ENCODE measurements at places on chromosomes 2 and 18.

DNA sequence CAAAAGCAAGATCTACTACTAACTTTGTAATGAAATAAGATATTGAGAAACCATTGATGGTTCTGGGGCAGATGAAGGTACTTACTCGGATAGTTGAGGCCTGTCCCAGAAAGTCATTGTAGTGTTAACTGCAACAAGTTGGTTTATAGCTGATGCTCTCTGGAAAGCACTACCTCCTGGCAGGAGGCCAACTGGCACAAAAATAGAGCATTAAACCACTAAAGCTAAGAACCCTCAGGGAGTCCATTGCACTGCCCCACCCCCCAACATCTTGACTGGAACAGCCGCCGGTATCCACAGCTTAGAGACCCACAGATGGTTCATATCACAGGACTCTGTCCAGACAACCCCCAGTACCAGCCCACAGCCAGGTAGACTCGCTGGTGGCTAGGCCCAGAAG lies 552.5 kb upstream of the CRIM1 start:
- H3K4me1 ChIP-seq: no peaks in the 10 kb centered on the region
- no peak overlapping the region for H3K4me3 ChIP-seq
- no peak for DNase-seq
- no peaks in the 10 kb centered on the region for H3K36me3 ChIP-seq

- H3K27ac ChIP-seq: peak overlapping the region; percentile 56
- no peak for DNase-seq
- H3K36me3 ChIP-seq: no peaks in the 10 kb centered on the region
- no peaks in the 10 kb centered on the region for H3K27me3 ChIP-seq
Observed at GRCh38 chr2:42029171-42029570, 18.6 kb upstream of the PKDCC start.

- no peak overlapping the region for H3K4me3 ChIP-seq
- H3K27ac ChIP-seq: no peak overlapping the region
- no peaks in the 10 kb centered on the region for H3K27me3 ChIP-seq
- peaks cover 53% of the 10 kb centered on the region for H3K36me3 ChIP-seq
Observed at GRCh38 chr18:54151376-54151775, 73.1 kb downstream of the MBD2 start.

- H3K27ac ChIP-seq: no peak overlapping the region
- no peak for DNase-seq
- no peaks in the 10 kb centered on the region for H3K27me3 ChIP-seq
- no peak overlapping the region for H3K4me3 ChIP-seq
Observed at GRCh38 chr18:47745227-47745626, 185.2 kb downstream of the SMAD2 start.

DNA sequence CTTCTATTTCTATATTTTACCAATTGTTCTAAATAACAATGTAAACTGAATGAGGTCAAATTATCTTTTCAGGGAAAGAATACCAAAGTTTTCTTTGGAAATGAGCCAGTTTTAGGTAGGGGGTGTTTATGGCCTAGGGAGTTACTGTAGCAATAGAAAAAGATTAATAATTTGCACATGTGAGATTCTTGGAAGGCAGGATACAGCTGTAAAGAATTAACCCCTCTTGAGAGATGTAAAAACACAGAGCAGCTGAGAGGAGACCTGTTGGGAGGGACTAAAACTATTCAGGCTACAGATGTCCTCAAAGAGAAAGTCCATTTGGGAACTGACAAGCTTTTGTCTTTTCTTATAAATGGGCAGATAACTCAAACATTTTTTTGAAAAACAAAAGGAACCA lies 182.2 kb downstream of the FIGN start:
- H3K36me3 ChIP-seq: no peaks in the 10 kb centered on the region
- no peak for DNase-seq
- H3K27me3 ChIP-seq: no peaks in the 10 kb centered on the region
- no peaks in the 10 kb centered on the region for H3K4me1 ChIP-seq

GRCh38 chr2:109331896-109332848 lies 203.2 kb downstream of the SH3RF3 start:
- no peaks in the 10 kb centered on the region for H3K27me3 ChIP-seq
- no peaks in the 10 kb centered on the region for H3K36me3 ChIP-seq
- peak overlapping the region; percentile 51 for H3K27ac ChIP-seq
- peak; percentile 63 for DNase-seq
- peaks cover 6% of the 10 kb centered on the region for H3K4me1 ChIP-seq

DNA sequence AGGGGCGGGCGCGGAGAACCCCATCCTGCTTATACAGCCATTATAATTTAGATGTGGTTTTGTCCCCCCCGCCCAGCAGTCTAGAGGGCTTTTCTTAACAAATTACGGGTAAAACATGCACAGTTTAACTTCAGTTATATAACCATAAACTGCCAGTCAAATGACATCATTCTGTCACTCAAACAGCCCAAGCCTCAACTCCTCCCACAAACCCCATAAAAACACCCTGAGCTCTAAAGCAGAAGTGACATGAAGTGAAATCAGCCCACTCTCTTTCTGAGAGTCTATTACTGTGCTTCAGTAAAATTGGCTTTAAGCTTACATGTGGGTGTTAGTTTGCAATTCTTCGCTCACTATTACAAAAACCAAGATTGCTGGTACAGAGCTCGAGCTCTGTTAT lies 705.1 kb upstream of the GCFC2 start:
- DNase-seq: no peak
- no peaks in the 10 kb centered on the region for H3K4me1 ChIP-seq
- no peaks in the 10 kb centered on the region for H3K27me3 ChIP-seq
- H3K27ac ChIP-seq: no peak overlapping the region
- no peaks in the 10 kb centered on the region for H3K36me3 ChIP-seq

DNA sequence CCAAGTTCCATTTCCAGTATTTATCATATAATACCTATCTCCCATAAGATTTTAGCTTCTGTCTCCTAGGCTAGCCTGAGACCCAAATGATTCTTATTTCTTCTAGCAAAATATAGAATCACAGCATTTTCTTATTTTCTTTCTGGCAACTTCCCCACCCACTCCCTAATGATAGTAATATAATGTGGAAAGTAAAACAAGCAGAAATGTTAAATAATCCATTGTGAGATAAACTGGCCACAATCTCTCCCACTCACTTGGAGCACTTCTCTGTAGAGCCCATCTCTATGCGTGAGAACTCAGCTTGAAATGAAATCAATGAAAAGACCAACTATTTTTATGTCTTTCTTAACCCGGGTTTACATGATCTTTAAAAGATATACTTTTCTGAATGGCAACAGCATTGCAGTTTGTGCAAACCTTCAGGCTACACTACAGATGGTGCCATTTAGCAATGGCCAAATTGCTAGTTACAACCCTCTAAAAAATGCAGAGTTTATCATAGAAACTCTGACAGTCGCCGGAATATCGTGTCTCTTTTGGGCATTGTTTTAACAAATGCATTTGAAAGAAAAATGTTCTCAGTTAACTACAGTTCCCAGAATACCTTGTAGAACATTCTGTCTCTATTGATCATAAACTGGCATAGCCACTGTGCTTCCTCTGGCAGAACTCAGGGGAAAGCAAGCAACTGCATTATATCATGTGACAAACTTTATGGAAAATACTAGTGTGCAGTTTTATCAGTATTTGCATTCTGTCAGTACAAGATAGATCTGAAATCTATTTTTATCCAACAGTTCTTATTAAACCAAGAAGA lies 1407.4 kb upstream of the ZEB2 start:
- H3K27me3 ChIP-seq: no peaks in the 10 kb centered on the region
- no peak overlapping the region for H3K27ac ChIP-seq
- no peak overlapping the region for H3K4me3 ChIP-seq
- H3K36me3 ChIP-seq: no peaks in the 10 kb centered on the region

DNA sequence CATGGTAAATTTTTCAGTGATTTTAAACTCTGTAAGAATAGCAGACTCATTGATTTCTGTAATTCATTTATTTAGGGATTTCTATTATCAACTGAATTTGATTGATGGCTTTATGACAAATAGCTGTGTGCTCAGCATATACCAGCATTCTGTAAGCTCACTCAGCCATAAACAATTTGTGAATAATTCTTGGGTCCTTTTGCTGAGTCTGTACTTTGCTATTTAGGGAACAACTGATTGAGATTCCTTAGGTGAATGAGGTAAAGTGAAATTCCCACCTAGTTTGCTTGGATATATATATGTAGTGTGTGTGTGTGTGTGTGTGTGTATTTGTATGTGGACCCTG lies 76.7 kb upstream of the CAVIN2 start:
- no peaks in the 10 kb centered on the region for H3K36me3 ChIP-seq
- H3K4me1 ChIP-seq: peaks cover 11% of the 10 kb centered on the region
- no peak overlapping the region for H3K4me3 ChIP-seq

DNA sequence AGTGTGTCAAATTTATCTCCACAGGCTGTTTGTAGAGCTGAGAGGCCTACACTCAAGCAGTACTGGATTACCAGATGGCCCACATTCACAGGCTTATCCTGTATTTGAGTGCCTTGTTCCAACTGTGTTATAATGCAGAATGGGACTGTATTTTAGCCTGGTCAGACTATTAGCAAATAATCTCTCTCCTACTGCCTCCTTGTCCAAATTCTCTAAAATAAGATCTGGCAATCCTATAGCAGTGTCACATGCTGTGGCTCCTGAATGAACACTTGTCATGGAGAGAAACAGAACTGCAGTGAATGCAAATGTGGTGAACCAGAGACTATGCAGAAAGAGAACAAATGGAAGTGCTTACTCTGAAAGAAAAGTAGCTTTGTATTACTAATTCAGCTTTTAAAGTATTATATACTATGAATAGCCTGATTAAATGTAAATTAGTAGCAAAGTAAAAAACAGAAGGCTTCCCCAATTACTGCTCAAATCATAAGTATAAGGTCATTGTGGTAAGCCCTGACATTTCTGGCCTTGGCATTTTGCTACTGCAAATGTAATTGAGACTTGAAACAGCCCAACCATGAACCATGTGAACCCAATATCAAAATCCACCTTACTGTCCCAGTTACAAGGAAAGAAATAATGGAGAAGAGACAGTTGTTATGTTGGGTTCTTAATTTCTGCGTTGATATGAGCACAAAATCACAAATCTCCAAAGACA lies 80.0 kb downstream of the MAP4K3 start:
- no peak overlapping the region for H3K4me3 ChIP-seq
- no peak for DNase-seq
- H3K27ac ChIP-seq: no peak overlapping the region

DNA sequence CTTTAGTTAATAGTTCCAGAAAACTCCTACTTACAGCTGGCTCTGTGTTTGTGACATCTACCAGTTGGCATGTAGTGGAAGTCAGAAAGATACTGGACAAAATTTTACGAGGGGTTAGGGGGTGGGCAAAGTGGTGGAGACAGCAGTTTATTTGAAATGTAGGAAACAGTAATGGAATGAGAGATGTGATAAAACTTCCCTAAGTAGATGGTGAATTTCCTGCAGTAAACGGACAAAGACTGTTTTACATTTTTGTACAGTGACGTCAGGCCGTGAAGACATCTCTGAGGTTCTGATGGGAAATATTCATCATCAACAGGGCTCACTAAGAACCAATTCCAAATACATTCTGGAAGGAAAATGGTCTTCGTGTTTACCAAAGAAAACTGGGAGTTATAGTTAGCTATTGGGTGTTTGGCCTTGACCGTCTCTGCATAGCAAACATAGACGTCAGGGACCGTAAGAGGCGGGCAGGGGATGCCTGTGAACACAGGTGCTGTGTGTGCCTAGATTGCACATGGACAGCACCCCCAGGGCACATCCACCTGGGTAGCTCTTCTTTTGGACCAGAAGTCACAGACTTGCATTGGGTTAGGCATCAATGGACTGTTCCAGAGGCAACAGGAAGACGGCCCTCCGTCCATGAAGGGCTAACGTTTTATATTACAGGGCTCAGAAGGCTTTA lies 131.5 kb downstream of the ZNF516 start:
- H3K27ac ChIP-seq: no peak overlapping the region
- no peaks in the 10 kb centered on the region for H3K4me1 ChIP-seq
- no peak for DNase-seq
- H3K36me3 ChIP-seq: no peaks in the 10 kb centered on the region
- H3K4me3 ChIP-seq: no peak overlapping the region

GRCh38 chr2:219025637-219026585 lies 15.4 kb downstream of the CFAP65 start:
- no peak overlapping the region for H3K27ac ChIP-seq
- DNase-seq: no peak
- peaks cover 20% of the 10 kb centered on the region for H3K27me3 ChIP-seq
- H3K36me3 ChIP-seq: no peaks in the 10 kb centered on the region
- no peak overlapping the region for H3K4me3 ChIP-seq

- H3K36me3 ChIP-seq: no peaks in the 10 kb centered on the region
- no peak overlapping the region for H3K27ac ChIP-seq
- no peak overlapping the region for H3K4me3 ChIP-seq
- no peaks in the 10 kb centered on the region for H3K27me3 ChIP-seq
- DNase-seq: no peak
Observed at GRCh38 chr2:19409046-19409445, 50.6 kb upstream of the OSR1 start.

DNA sequence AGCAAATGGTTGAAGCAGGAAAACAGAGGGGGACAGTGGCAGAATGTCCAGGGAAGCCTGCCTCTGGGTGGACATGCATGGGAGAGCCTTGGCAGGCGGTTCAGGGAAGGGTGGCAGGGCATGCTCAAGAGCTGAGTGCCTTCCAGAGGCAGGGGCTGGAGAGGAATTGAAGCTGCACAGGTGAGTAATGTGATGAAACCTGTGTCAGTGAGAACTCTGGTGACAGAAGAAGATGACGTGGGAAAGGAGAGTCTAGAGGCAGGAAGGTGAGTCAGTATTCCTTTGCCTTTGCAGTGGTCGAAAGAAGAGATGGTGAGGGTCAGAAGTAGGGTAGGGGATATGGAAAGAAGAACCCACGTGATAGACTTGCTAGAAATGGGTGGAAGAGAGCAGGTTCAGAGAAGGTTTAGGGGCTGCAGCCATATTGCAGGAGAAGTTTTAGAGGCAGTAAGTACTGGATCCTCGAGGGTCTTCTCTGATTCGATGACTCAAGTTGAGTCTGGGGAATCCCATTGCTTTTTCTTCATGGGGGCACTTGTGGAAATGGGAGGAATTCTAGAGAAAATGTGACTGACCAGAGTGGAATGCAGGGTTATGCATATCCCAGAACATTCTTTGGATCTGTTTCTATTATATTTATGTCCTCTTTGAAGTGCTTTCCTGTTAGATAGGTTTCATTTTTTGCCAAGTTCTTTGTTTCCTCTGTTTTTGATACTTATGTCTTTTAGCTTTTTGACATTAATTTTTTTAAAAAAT lies 37.4 kb downstream of the TMEM87B start:
- DNase-seq: no peak
- H3K27ac ChIP-seq: no peak overlapping the region
- H3K4me3 ChIP-seq: no peak overlapping the region
- peaks cover 15% of the 10 kb centered on the region for H3K4me1 ChIP-seq

GRCh38 chr2:125901278-125901677 lies 754.7 kb upstream of the GYPC start:
- no peaks in the 10 kb centered on the region for H3K4me1 ChIP-seq
- H3K27ac ChIP-seq: no peak overlapping the region
- no peak overlapping the region for H3K4me3 ChIP-seq
- no peaks in the 10 kb centered on the region for H3K36me3 ChIP-seq
- DNase-seq: no peak

GRCh38 chr2:75186821-75187220 lies 12.5 kb downstream of the TACR1 start:
- H3K4me3 ChIP-seq: no peak overlapping the region
- H3K4me1 ChIP-seq: no peaks in the 10 kb centered on the region
- DNase-seq: no peak
- no peaks in the 10 kb centered on the region for H3K36me3 ChIP-seq

All from heart right ventricle (tissue), 16 donors.